MCF 10A (cell line): ENCODE measurements at places on chromosomes 11 and 22. TPM values are rescaled to one million over a fixed set of nuclear protein-coding genes. Genes with fewer than 3 reads are reported as not detected.

PKNOX2 gene
- not detected in 2 replicates for total RNA-seq

CLMP gene
- total RNA-seq = 86.1 and 91.9 TPM in 2 replicates

NLRP14 gene
- not detected in 2 replicates for total RNA-seq

MGAT3 gene
- total RNA-seq = not detected in 2 replicates
